ENCODE measurements at places on chromosomes 7 and 10.
A peak's percentile ranks its signal among the peaks of the same experiment; 100 is the strongest.

GRCh38 chr10:90968328-90969081 is 47.6 kb upstream of the ANKRD1 start:
- DNase-seq = peak; percentile 64

- no peak for DNase-seq
These were observed 11.6 kb upstream of the FOXP2 start for GRCh38 chr7:114402876-114403635.

DNA sequence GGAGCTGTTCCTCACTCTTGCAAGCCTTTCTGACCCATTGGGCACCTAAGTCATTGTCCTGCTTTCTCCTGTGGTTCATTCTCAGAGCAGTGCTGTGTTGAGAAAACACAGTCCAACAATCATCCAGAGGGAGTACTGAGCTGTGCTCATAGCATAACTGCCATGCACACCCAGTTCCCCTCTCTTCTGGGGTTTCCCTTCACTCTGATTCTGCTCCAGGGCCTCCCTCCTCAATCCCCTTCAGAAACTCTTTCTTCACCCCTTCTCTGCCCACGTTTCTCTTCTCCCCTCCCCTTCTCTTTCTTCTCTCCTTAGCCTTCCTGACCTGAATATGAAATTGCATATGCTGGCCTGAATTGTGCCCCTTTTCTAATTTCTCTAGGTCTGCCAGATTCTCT is 155.8 kb downstream of the AOAH start:
- DNase-seq = no peak

DNA sequence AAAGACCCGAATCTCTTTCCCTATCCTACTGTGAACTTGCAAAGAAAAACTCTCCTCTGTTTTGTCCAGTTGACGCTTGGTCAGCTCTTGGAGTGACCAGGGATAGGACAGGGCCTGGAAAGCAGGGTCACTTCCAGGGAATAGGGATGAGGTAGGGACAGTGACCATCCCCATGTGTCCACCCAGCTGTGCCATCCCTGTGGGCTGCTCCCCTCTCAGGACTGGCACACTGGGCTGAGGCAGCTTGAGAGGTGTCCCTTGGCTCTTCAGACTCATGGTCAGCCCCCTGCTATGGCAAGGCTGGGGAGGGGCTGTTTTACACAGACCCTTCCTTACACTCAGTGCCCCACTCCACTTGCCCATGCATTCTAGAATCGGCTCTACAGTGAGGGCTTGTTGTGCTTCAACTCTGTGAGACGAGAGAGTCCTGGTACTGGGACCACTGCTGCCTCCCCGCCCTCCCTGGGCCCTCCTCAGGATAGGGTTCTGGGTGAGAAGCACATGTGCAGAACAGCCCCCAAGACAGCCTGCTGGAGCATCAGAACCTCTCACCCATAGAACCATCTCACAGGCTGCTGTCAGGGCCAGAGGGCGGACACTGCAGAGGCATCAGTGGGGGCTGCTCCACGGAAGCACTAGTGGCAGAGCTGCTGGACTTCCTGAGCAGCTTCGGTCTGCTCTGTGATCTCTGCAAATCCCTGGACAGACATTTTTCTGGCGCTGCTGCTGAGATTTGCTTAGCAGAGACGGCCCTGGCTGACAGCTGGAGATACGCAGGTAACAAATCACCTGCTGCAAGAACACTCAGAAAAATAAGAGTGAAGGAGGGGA is 202.8 kb upstream of the CXCL12 start:
- DNase-seq = no peak

DNA sequence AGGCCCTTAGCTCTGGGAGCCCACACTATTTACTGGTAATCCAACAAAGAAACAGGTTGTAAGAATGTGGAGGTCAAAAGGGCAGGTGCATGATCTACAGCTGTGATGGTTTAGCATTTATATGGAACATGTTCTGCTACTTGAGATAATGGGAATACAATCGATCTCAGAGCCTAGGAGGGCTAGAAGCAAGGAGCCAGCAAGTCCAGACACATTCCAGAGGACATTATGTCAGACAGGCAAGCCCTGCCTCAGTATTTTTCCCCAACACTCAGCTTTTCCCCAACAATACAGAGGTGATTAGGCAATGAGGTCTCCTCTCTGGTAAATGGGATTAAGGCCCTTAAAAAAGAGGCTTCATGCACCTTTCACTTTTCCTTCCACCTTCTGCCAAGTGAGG is 21.4 kb upstream of the GNAT3 start:
- no peak for DNase-seq

DNA sequence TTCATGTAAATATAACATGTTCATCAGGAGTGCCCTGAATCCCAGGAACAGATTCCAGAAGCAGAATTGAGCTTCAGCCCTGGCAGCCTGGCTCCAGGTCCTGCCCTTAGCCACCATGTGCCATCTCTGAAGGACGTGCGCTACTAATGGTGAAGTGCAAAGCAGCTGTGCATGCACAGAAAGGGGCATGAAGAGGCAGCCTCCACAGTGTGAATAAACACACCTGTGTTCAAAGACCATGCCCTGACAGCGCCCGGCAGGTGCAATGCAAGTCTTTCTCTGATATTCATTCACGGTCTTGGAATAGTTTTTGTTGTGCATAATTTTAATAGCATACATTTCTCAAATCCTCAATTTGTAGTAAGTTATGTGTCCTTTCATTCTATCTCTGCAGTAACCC is 250.4 kb upstream of the TCERG1L start:
- no peak for DNase-seq

- no peak for DNase-seq
These were observed 5.4 kb downstream of the ABLIM1 start for GRCh38 chr10:114652402-114653368.

DNA sequence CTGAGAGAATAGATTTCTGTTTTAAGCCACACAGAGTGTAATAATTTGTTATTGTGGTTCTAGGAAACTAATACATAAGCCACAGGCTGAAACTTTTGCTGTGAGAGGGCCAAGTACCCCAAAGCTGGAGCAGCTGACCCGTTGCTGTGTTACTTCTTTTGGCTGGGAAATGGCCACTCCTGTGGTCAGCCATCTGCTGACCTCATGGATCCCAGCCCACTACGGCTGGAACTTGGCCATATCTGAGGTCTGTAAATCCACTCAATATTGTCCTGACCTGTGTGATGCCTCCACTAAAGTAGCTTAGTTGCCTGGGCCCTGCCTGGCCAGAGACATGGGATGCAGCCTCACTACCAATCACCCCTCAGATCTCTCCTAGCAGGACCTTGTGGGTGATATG is 17.4 kb upstream of the LOXL4 start:
- DNase-seq = no peak

DNA sequence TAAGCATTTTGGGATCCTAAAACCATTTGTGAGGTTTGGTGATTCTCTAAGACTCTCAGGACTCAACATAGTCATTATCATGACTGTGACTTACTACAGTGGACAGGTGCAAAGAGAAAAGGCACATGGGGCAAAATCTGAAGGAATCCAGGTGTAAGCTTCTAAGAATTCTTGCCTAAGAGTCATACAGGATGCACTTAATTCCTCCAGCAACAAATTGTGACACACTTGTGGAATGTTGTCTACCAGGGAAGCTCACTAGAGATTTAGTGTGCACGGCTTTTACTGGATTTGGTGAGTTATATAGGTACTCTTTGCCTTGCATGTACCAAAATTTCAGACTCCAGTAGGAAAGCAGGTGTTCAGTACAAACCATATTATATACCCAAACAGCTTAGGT is 47.9 kb downstream of the WAC start:
- DNase-seq = no peak

DNA sequence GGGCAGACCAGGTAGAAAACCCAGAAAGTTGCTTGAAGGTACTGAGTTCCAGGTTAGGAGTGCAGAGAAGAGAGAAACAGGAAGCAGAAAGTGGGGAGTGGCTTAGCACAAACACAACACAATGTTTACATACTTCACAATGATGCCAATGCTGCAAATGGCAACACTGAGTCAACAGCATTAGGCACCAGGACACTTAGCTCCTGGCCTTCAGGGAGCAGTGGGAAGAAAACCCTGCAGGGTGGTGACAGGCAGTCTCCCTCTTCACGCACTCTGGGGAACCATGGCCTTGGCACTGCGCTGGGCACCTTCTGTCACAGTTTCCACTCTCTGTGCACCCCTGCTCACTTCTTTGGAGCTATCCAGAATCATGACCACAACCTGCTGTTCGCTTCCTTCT is 7.3 kb downstream of the ICA1 start:
- DNase-seq = no peak

DNA sequence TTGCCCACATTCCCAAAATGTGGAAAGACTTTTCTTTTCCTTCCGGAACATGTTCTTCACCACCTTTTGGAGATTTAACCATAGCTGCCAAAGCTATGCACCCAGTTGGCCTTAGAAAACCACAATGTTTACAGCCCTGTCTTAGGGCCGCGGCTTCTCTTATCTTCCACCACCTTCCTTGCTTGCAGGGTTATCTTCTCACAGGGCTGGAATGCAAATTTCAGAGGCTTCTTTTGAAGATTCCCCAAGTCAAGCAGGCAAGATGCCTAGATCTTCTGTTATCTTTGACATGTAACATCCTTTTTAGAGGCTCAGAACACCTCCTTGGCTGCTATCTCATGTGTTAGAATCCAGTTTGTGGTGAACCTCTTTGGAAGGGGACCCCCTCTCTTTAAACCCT is 11.1 kb downstream of the KCTD7 start:
- no peak for DNase-seq

DNA sequence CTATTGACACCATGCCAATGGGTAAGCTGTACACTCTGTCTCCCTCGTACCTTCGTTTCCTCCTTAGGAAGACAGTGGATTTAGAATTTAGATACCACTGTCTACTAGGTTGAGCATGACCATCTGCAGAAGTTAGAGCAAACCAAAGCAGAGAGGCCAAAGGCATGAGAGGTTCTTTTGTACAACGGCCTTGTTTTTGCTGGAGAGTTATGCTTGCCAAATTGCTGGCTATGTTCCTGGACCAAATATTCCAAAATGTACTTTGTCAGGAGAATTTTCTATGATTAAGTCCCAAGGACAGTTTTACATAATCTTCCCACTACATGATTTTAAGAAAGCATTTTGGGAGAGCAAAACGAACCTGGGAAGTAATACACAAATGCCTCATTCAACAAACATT is 47.9 kb upstream of the PLCE1 start:
- no peak for DNase-seq

GRCh38 chr7:70634071-70634470 is 497.9 kb upstream of the GALNT17 start:
- no peak for DNase-seq

- no peak for DNase-seq
These were observed 1091.8 kb downstream of the LRMDA start for GRCh38 chr10:76523246-76523645.

DNA sequence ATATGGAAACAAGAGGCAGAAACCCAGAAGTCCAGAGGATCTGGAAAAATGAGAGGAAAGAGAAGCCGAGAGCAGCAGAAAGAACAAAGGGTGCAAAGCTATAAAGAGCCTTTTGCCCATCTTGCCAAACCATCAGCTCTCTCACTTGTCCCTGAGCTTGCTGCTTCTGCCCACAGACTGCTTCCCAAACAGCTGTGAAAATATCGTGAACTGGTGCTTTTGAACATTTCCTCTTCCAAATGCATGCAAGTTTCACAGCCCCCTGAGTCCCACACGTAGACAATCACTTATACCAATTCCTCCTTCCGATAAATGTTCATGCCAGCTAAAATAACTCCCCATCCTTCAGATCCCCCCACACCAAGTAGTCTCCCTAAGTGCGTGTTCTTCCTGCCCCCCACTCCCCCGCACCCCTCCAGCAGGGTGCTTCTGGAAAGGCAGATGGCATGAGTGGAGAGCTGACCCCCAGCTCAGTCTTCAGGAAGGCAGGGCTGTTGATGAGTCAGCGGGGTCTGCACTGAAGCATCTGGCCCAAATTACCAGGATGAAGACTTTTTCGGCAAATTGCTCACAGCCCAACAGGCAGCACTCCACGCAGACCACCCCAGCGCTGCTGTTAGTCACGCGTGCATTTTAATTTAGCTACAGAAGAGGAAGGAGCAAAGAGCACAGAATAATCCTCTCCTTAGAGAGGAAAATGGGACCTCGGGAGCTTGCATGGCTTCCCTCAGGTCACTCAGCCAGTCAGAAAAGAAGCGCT is 76.1 kb upstream of the KCNMA1 start:
- DNase-seq = peak; percentile 77

DNA sequence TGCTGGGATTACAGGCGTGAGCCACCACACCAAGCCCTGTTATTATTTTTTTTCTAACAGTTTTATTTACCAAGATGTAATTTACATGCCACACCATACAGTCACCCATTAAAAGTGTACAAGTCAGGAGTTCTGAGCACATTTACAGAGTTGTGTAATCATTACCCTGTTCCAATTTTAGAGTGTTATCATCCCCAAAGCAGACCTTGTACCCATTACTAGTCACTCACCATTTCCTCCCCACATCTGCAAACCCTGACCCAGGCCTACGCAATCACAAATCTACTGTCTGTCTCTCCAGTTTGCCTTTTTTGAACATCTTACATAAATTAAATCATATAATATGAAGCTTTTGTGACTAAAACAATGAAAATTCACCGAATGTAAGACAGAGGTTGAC is 402.9 kb upstream of the FOXK1 start:
- DNase-seq = no peak

GRCh38 chr7:78993341-78993740 is 460.1 kb downstream of the MAGI2 start:
- no peak for DNase-seq

GRCh38 chr7:86981127-86981526 is 78.3 kb downstream of the ELAPOR2 start:
- DNase-seq = no peak

- no peak for DNase-seq
These were observed 52.8 kb downstream of the HHEX start for GRCh38 chr10:92742331-92743228.

GRCh38 chr10:3805791-3806461 is 20.9 kb upstream of the KLF6 start:
- peak; percentile 78 for DNase-seq

- DNase-seq = no peak
These were observed 15.0 kb upstream of the FAM24B start for GRCh38 chr10:122894261-122894944.

DNA sequence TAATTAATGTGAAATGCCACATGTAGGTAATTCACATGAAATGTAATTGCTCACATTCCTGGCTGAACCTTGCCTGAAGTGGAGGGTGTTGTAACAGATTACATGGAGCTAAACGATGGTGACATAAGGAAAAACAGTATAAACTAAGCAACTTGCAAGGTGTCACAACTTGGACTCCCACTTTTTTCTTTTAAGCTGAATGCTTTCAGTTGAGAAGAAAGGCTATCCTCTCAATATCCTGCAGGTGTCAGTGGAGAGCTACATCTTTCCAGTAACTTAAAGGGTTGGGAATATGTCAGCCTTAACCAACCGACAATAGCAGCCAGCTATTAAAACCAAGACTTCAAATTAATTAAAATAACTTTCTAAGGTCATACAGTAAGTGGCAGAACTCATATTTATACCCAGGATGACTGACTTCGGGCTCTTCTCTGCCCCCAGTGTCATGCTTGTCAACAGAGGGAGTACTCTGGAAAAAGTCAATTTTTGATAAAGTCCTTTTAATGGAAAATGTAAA is 33.7 kb downstream of the NRBF2 start:
- peak; percentile 57 for DNase-seq
